ENCODE measurements at places on chromosomes 5 and 9.

DNA sequence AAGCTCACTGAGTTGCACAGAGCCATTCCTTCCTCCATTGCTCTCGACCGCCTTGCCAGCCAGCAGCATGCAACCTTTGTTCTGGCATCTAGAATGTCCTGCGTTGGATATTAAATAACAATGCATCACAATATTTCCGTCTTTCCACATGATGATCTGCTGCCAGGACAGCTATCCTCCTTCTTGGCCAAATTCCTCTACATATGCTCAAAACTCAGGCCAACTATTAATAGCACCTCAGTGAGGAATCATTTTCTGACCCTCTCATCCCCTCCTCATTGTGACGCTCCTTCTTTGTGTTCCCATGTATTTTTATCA is 128.6 kb downstream of the MYO10 start:
- no peak for DNase-seq

- DNase-seq, result no peak
Observed at GRCh38 chr9:100554935-100555401, 22.9 kb upstream of the CAVIN4 start.

GRCh38 chr5:160333721-160334120 is 21.4 kb upstream of the CCNJL start:
- no peak for DNase-seq

GRCh38 chr9:124164811-124165210 is 92.9 kb upstream of the NEK6 start:
- DNase-seq, result no peak

Measured in right kidney (tissue), 9 donors.